ENCODE measurements at places on chromosomes 1 and 21. TPM values are rescaled to one million over a fixed set of nuclear protein-coding genes. Genes with fewer than 3 reads are reported as not detected.

The NBPF26 gene
- total RNA-seq, result 42.3 TPM

The PRUNE1 gene
- 19.1 TPM for total RNA-seq

The SYTL1 gene
- total RNA-seq, result 12.8 TPM

The CFHR4 gene
- not detected for total RNA-seq

The OR2M3 gene
- not detected for total RNA-seq

The MAEL gene
- 0.48 TPM for total RNA-seq

The SLC35D1 gene
- total RNA-seq, result 20.3 TPM

The OR10Z1 gene
- total RNA-seq, result not detected

The S100A3 gene
- total RNA-seq, result not detected

The ZBTB8A gene
- total RNA-seq, result 30.1 TPM

The PDIK1L gene
- total RNA-seq, result 18.6 TPM

The OR2G6 gene
- total RNA-seq, result not detected

The DDI2 gene
- 48.8 TPM for total RNA-seq

The CELA2B gene
- total RNA-seq, result 0.32 TPM

The PLA2G2C gene
- total RNA-seq, result not detected

The COL9A2 gene
- 8.7 TPM for total RNA-seq

The SUCO gene
- total RNA-seq, result 106 TPM

The FAM151A gene
- total RNA-seq, result not detected

The PLA2G2F gene
- 1.3 TPM for total RNA-seq

The ANKRD35 gene
- total RNA-seq, result 2.2 TPM

The HFM1 gene
- total RNA-seq, result 27.5 TPM

The PLEKHM2 gene
- 23.5 TPM for total RNA-seq

The PDC gene
- total RNA-seq, result not detected

The TCEA3 gene
- 44.8 TPM for total RNA-seq

The PLPPR5 gene
- 4.1 TPM for total RNA-seq

The LCE1E gene
- not detected for total RNA-seq

The WDR64 gene
- total RNA-seq, result not detected

The TSTD1 gene
- 23.1 TPM for total RNA-seq

The PPT1 gene
- 58.7 TPM for total RNA-seq

The LRRC38 gene
- 0.53 TPM for total RNA-seq

The SRP9 gene
- total RNA-seq, result 389 TPM

The ADAMTS4 gene
- total RNA-seq, result 4.4 TPM

The COL11A1 gene
- total RNA-seq, result 76.5 TPM

The RPAP2 gene
- total RNA-seq, result 50.6 TPM

Measured in urinary bladder (tissue), 4 donors.